ENCODE measurements at places on chromosomes 3 and 15.

DNA sequence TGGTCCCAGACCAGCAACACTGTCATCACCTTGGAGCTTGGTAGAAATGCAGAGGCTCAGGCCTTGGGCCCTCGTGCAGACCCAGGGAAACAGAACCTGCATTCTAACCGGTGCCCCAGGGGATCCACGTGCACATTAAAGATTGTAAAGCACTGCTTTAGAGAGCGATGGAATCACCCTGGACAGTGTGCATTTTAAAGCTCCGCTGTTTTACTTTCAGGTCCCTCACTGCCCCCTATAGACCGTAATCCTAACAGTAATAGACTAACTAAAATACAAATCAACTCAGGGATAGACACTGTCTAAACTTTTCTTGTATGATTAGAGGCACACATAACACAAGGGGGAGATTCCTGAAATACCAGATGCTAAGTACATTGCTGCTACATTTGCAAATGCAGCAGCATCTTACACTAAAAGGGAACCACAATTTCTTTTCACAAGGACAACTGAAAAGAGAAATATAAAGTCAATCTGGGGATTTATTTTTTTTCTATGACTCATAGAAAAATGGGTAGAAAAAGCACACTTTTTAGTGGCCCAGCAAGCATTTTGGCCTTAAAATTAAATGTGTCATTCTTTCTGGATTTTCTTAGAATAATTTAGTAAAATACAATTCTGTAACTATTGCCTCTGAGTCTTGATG, 10.5 kb upstream of the SH3GL3 start:
- no peak for DNase-seq

DNA sequence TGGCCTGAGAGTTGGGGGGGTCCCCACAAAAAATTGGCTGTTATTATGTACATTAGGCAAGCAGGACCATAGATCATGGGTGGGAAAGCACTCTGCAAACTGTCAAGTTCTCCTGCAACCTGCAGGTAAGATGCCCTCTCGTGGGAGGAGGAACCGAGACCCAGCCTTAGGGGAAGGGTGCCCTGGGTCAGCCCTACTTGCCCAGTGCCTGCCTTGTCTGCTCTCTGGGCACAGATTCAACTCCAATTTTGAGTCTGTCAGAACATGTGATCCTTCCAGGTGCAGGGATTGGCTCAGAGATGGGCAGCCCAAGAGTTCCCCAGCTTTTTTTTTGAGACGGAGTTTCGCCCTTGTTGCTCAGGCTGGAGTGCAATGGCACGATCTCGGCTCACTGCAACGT, 99.2 kb downstream of the PLXNA1 start:
- no peak for DNase-seq

DNA sequence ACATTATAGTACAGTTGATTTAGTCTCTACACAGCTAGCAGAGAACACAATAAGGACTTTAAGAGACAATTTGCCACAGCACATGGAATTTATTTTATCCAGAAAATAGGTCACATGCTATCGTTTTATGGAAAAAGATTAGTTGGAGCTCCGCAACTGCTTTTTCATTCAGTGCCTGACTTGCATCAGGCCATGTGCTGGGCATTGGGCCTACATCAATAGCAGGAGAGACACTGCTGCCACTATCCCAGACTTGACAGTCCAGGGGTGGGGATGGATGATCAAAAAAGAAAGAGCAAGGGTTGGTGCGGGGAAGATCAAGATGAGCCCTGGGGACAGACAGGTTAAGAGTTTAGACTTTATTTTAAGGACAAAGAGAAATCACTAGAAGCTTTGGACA, 75.2 kb upstream of the C3orf80 start:
- no peak for DNase-seq

- no peak for DNase-seq
Observed at GRCh38 chr3:32817558-32818228, at the start of gene TRIM71. TSS of gene TRIM71 (plus strand) at chr3:32817997. CDS start at chr3:32818081, 84 bp downstream.

GRCh38 chr3:130688015-130688688, 58.5 kb downstream of the PIK3R4 start:
- DNase-seq = no peak

- peak; percentile 5 for DNase-seq
Observed at GRCh38 chr15:43376017-43376705, 5.3 kb downstream of the TUBGCP4 start.

DNA sequence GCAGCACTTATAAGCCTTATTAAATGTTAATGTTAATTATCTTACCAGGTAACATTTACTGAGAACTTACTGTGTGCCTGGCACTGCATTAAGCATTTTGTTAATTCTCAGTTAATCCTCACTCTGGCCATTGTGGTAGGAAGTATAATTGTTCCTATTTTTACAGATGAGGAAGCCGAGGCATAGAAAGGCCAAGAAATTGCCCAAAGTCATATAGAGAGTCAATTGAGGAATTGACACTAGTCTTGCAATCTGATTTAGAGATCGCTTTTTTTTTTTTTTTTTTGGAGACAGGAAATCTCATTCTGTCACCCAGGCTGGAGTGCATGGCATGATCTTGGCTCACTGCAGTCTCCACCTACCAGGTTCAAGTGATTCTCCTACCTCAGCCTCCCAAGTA, 132.6 kb upstream of the PROK2 start:
- DNase-seq = no peak

DNA sequence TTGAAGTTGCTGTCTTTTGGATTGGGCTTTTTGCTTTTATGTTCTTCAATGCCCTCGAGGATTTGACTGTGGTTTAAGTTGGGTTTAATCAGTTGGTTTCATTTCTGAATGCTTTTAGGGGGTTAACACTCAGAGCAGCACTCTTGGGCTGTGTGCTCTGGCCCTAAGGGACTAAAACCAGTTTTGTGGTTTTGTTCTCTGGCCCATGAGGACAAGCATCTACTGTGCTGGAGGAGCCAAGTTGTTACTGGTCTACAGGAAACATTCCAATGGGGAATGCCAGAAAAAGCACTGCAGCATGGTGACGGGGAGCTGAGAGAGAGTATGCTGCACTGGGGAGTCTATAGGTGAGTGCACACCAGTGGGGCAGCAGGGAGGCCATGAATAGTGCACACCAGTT, 596.9 kb downstream of the ZBBX start:
- no peak for DNase-seq

DNA sequence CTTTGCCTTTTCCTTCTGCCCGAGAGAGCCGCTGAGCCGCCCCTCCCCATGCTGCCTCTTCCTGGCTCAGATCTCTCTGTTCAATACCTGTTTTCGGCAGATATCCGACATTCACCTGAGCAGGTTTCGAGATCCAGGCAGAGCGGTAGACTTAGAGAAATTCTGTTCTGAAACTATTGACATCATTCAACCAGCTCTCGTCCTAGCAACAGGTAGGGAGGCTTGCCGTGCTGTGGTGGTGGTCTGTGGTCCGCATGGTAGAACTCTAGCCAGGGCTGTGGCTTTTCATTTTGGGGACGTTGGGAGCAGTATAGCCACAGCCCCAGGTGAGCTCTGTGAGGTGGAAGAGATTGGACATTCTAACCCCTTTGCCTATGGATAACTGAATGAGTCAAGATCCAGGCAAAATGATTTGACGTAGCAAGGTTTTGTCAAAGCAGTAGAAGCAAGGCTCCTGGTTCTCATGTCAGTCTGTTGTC, 810 bp downstream of the TMEM62 start:
- no peak for DNase-seq

- DNase-seq = no peak
Observed at GRCh38 chr3:14275962-14276909, 97.6 kb downstream of the LSM3 start.

GRCh38 chr3:172078721-172079120, 39.3 kb downstream of the FNDC3B start:
- DNase-seq = no peak

- no peak for DNase-seq
Observed at GRCh38 chr15:42879443-42879842, 41.1 kb downstream of the TTBK2 start.

DNA sequence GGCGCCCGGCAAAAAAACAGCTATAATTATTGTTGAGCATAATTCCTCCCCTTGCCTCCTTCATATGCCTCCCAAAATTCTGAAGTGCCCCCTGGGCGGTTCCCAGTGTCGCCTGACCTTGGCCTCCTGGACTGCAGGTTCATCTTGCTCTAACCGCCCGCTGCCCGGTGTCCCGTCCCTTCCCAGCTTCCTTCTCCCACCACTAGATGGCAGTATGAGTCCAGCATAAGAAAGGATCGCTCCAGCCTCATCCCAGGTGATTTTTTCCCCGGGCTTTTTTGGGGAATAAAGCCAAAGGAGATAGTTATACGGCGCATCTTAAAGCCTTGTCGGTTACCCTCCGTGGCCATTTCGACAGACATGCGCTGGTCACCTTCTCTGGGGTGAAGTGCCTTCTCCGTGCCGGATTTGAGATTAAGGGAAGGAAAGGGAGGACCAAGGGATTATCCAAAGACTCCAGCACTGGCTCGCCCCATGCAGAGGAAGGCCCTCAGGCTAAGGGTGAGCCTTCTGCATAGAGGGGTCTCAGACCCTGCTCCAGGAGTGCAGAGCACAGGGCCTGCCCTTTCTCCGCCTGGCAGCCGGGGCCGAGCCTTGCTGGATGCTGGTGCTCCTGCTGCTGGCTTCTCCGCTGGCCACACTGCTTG, 45.8 kb upstream of the TRA2B start:
- DNase-seq = peak; percentile 51

DNA sequence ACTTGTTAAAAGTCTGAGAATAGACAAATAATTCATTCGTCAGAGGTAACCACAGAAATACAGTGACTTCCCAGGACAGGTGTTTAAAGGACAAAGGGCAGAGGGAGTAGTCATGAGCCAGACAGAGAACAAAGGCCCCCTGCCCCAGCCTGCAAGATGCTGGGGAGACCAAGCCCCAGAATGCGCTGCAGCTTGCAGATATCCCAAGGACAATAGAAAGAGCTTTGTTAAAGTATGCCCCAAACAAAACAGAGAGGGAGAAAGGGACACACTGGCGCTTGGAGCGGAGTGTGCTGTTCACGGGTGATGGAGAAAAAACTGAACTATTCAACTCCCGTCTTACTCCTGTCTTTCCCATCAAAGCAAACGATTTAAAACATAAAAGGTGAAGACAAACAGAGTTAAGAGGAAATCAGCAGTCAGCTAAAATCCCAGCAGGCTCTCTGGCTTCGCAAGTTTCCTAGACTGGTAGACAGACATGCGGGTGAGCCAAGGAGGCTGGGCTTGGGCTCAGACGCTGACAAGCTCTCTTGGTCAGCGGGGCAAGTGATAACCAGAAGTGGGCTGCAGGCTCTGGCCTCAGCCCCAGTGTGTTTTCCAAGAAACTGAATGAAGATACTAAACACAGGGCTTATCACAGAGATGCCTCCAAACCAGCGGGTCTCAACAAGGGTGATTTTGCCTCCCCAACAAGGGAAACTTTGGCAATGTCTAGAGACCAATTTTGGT, 130.1 kb downstream of the UACA start:
- DNase-seq = no peak

- peak; percentile 2 for DNase-seq
Observed at GRCh38 chr3:158845765-158846350, 44.0 kb downstream of the MFSD1 start.

- no peak for DNase-seq
Observed at GRCh38 chr3:33523093-33523667, 83.0 kb upstream of the UBP1 start.

DNA sequence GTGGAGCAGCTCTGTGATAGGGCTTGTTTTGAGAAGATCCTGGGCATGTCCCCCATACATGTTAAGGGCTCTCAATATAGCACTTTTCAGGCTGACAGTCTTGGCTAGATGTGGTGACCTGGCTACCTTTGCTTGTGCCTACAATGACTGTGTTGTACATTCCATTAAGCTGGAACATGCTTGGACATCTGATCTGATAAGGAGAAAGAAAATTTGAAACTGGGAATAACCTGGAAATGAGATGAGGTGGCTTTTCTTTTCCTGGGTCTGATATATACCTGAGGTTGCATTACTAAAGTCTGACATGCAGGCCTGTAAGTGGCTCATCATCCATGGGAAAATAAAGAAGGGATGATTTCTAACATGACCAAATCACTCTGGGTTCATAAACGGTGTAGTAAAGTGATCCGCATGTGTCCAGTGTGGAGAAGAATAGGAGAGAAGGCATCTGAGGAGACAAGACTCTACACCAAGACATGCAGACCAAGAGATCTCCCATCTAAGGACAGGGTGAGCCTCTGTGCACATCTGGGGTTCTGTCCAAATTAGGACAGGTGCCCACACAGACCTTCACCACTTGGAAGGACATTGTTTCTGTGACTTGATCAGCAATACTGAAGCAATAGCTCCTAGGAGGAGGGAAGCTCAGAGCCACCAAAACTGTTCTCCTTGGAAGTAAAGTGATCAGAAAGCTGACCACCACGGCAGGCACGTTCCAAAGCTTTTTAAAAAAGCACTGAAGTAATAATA, 62.0 kb downstream of the KLHL6 start:
- no peak for DNase-seq

DNA sequence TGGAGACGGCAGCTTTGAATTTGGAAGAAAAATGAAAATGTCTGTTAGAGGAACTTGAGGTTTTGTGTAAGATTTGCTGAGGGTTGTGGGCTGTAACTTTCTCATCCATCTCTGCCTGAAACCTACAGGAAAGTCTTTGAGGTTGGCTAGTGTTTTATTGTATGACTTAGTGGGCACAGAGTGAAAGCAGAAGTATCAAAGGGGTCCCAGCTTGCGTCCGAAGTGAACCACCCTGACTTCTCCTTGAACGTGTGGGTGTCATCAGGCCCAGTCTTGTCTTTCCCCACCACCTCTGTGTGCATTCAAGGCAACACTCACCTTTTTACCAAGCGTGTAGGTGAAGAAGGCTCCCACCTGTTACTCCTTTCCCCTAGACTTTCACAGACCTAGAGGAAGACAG, 682.1 kb upstream of the CFAP20DC start:
- DNase-seq = no peak

DNA sequence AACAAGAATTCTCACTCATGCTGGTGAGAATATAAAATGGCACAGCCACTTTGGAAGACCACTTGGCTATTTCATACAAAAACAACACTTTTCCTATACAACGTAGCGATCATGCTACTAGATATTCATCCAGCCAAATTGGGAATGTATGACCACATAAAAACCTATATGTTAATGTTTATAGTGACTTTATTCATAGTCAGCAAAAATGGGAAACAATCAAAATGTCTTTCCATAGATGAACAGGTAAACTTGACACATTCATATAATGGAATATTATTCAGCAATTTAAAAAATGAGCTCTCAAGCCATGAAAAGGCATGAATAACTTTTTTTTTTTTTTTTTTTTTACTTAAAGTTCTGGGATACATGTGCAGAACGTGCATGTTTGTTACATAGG, 445.2 kb downstream of the ZBBX start:
- DNase-seq = no peak

Data from activated T-cell treated with anti-CD3 and anti-CD28 coated beads for 24 hours (primary cell).